ENCODE measurements at places on chromosomes 1 and 21. TPM values are rescaled to one million over a fixed set of nuclear protein-coding genes. Genes with fewer than 3 reads are reported as not detected.

Gene FMO1
- not detected for total RNA-seq

Gene AMPD1
- not detected for total RNA-seq

Gene CNN3
- total RNA-seq: 669 TPM

Gene BEST4
- not detected for total RNA-seq

Gene ITLN2
- total RNA-seq: not detected

Gene NHLH2
- not detected for total RNA-seq

Gene IL22RA1
- total RNA-seq: not detected

Gene OBSCN
- total RNA-seq: 9.5 TPM

Gene C4BPA
- total RNA-seq: not detected

Gene CD53
- not detected for total RNA-seq

Gene DYNLT5
- total RNA-seq: 0.40 TPM

Gene RGSL1
- total RNA-seq: not detected

Gene UTS2
- not detected for total RNA-seq

Gene EFNA1
- 127 TPM for total RNA-seq

Gene OLIG1
- not detected for total RNA-seq

Gene MANEAL
- 1.6 TPM for total RNA-seq

Gene LMX1A
- total RNA-seq: not detected

Gene SLAMF6
- total RNA-seq: not detected

Gene PRKAB2
- total RNA-seq: 3.3 TPM

Gene CENPS
- 6.3 TPM for total RNA-seq

Gene PRR9
- total RNA-seq: not detected

Gene PDC
- not detected for total RNA-seq

Gene C1orf53
- total RNA-seq: 3.4 TPM
